ENCODE measurements at places on chromosomes 7 and 10. TPM values are rescaled to one million over a fixed set of nuclear protein-coding genes. Genes with fewer than 3 reads are reported as not detected.

The TDRD1 gene
- not detected for total RNA-seq

The TACC2 gene
- total RNA-seq = not detected

The SPAM1 gene
- not detected for total RNA-seq

The ACBD7 gene
- total RNA-seq = 15.0 TPM

The GPR15LG gene
- total RNA-seq = not detected

The RET gene
- 0.06 TPM for total RNA-seq

The CARD11 gene
- total RNA-seq = 62.8 TPM

The LOXL4 gene
- not detected for total RNA-seq

GRCh38 chr7:43234968-43235367 lies 122.5 kb downstream of the HECW1 start:
- DNase-seq = no peak

DNA sequence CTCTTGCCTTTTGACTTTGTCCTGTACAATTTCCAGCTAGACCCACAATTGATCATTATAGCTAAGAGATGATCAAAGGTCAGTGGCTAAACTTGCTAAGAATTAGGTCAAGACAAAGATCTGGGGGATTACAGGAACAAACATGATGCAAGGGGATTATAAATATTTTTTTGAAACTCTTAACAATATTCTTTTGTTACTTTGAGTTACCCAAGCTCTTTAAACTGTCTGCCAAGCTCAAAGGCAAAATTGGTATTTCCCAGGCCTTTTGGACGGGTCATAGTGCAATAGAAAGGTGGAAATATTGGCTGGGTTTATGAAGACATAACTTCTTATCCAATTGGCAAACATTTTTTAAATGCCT lies 23.4 kb downstream of the TBXAS1 start:
- no peak for DNase-seq

DNA sequence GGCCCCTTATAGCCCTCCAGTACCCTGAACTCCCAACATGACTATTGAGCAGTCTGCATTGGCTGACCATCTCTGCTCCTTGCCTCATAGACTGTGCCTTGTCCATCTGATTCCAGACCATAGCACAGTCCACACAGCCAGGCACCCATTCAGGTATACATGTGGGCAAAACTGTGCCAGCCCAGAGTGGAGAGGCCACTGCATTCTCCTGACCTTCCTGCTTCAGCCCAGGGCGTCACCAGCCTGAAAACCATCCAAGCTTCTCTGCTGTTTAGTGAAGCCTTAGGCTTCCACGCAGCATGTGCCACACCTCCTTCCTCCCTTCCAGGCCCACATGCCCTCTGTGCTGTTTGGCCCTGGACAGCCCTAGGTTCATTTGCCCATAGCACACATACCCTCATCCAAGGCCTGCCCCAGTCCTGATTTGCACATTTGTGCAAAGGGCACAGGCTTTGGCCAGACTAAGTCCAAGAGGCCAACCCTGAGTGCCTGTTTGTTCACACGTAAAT lies 10.5 kb downstream of the DDX56 start:
- no peak for DNase-seq

DNA sequence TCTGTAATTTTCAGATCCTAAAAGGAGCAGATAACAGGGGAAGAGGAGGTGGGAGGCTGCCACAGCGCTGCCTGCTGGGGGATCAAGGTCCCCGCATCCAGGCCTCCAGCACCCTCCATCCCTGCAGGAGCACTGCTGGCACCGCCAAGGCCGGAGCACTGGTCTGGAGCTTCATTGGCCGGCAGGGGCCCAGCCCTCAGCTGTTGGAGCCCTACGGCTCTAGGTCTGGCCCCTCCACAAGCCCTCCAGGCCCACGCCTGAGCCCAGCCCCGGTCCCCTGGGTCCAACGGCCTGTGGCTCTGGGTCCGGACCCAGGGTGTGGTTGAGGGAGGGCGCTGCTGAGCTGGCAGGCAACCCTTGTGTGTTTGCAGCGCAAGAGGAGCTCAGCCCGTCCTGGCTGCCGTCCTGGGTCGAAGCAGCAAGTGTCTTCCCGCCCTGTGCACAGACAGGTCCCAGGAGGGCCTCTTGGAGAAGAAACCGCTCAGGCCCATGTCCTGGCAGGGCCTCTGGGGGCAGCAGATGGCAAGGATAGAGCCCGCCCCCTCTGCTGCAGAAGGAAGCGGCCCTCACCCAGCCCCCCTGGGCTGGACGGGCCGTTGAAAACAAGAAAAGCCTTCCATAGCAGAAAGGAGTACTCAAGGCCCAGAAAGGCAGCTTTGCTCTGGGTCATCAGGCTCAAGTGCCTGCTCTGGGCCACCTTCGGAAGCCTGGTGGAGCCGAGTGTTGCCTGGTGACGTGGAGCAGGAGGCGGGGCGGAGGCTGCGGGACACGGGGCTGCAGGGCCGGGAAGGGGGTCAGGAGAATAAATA lies 54.3 kb upstream of the TNRC18 start:
- no peak for DNase-seq

DNA sequence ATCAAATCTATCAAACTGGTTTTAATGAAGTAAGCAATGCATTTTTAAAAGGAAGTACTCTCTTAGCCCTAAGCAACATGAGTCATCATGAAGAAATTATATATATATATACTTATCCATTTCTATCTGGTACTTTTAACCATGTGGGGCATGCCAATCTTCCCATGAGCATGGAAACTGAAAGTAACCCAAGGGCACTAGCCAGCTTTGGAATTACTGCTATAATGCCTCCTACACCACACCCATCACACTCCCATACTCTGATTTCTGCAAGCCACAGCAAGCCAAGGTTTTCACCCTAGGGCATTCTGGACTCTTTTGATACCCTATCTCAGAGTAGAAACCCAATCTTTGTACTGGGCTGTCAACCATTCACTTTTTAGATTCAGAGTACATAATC lies 204.6 kb downstream of the IMMP2L start:
- DNase-seq = no peak

- DNase-seq = no peak
Observed at GRCh38 chr10:22389856-22390589, 44.7 kb downstream of the SPAG6 start.

- DNase-seq = no peak
Observed at GRCh38 chr7:3568516-3568915, 267.5 kb downstream of the SDK1 start.

- DNase-seq = no peak
Observed at GRCh38 chr10:127434006-127434405, 115.1 kb upstream of the NPS start.

GRCh38 chr10:19889256-19889655 lies 73.0 kb downstream of the PLXDC2 start:
- DNase-seq = no peak

DNA sequence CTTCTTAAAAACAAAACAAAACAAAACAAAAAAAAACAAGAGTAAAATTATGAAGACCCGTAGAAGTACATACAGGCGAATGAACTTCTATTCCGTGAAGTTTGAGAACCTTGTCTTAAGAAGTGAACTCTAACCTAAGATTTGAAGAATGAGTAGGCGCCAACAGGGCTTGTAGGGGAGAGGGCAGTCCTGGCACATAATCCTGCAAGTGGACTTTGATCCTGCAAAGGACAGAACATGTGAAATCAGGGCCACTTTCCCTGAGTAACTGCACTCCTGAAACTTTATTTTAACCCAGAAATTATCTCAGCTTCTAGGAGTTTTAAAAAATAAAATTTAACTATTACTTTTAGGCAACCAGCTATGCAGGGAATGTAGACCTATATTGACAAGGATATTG lies 62.0 kb downstream of the GNAT3 start:
- no peak for DNase-seq

GRCh38 chr10:128326851-128327250 lies 200.6 kb upstream of the MKI67 start:
- no peak for DNase-seq

GRCh38 chr7:102390697-102391484 lies 5.3 kb upstream of the PRKRIP1 start:
- peak; percentile 81 for DNase-seq

GRCh38 chr7:72069263-72069662 lies 342.9 kb downstream of the CALN1 start:
- no peak for DNase-seq

- peak; percentile 49 for DNase-seq
Observed at GRCh38 chr7:67625257-67625737, 628.7 kb downstream of the TYW1 start.

- no peak for DNase-seq
Observed at GRCh38 chr10:93147281-93147680, 73.6 kb downstream of the CYP26A1 start.

GRCh38 chr10:116753759-116754158 lies 11.4 kb upstream of the HSPA12A start:
- DNase-seq = no peak

- no peak for DNase-seq
Observed at GRCh38 chr7:47531584-47532492, 50.1 kb downstream of the TNS3 start.

DNA sequence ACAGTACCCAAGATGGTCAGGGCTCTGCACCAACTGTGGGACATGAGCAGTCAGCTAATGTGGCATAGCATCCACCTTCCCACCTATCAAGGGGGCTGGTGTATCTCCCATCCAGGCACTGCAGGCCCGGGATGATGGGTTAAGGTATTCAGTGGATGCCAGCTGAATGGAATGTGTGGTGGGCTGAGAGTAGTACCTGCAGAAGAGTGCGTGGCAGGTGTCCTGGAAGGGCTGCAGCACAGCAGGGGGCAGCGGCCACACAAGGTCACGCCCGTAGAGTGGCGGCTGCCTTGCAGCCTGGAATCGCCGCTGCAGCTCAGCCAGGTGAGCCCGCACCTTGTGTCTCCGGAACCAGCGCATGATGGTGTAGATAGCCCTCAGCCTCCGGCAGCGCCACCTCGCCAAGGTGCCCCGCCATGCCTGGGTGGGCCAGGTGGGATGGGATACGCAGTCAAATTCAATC lies 13.3 kb downstream of the MYO1G start:
- no peak for DNase-seq

- DNase-seq = no peak
Observed at GRCh38 chr10:19096501-19097073, 48.0 kb downstream of the MALRD1 start.

DNA sequence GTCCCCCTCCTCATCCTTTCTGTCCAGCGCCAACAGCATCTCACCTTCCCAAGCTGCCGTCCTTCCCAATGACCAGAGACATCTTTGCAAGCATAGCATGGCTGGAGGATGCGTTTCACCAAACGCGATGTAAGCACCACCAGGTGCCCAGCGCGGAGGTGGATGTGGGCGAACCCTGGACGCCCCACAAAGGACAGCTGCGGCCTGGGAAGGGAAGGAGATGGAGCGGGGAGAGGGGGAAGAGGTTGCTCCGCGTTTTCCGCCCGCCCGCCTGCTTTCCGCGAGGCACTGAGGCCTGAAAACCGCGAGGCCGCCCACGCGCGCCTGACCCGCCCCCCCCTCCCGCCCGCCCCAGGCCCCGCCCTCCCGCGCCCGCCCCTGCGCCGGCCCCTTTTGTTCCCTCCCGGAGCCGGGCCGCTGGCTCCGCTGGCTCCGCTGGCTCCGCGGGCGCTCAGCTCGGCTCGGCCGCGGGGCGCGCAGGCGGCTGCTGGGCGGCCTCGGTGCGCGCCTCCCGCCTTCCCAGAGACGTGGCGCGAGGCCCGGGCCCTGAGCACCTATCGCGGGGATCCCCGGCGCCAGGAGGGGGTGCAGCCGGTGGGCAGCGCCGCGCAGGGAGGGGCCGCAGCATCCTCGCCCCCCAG lies at the start of gene CLIP2:
Gene CLIP2 (plus strand): TSS at position 390 of the 641 bp plus-strand sequence. CDS start 28,140 bp downstream, outside the sequence.
- DNase-seq = peak; percentile 83

DNA sequence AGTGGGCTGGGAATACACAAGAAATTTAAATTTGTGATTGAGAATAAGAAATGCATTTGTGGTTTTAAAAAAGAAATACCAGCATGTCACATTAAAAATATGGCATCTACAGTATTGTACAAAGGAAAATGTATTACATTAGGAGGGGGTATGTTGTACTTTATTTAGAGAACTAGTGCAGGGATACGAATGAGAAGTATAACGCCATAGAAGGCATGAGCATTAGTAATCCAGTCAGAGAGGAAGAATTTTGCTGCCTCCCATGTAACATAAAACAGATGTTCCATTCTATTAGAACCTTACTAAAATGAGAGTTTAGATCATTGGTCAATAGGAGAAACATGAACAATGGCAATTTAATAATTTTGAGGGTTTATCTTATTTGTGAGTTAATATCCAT lies 182.2 kb downstream of the ADK start:
- no peak for DNase-seq

DNA sequence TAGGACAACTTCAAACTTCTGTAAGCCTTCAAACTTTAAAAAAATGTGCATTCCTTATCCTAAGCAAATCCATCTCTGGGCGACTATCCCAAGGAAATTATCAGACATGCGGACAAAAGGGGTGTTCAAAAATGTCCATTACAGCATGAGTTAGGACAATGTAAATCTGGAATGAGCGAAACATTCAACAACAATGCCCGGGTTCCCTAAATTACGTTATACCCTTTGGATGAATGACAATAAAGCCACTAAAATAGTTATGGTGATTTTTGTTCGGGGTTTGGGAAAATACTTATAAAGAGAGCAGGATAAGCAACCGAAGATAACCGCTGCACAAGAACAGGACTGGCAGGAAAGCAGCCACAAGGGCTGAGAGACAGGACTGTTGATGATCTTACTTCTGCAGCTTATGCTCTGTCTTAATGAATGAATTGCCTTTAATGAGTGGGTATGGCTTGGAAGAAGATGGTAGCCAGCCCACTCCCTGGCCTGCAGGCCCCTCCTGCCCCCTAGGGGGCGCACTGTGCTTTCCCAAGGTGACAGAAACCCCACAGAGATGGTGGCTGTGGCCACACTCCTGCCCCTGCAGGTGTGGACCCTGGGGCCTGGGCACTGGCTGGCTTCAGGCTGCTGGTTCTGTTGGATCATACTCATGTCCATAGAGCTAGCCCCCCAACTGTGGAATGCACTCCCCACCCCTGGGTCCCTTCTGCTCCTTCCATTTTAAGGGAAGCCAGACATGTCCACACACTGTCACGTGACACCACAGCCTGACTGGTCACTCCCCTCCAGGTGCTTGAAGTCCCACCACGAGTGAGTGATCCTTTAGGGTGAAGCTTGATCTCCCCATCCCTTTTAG lies 45.0 kb downstream of the ZCCHC24 start:
- DNase-seq = peak; percentile 51

- DNase-seq = no peak
Observed at GRCh38 chr7:51666751-51667150, 350.1 kb upstream of the COBL start.
